ENCODE measurements at places on chromosomes 12 and 14. TPM values are rescaled to one million over a fixed set of nuclear protein-coding genes. Genes with fewer than 3 reads are reported as not detected.

DNA sequence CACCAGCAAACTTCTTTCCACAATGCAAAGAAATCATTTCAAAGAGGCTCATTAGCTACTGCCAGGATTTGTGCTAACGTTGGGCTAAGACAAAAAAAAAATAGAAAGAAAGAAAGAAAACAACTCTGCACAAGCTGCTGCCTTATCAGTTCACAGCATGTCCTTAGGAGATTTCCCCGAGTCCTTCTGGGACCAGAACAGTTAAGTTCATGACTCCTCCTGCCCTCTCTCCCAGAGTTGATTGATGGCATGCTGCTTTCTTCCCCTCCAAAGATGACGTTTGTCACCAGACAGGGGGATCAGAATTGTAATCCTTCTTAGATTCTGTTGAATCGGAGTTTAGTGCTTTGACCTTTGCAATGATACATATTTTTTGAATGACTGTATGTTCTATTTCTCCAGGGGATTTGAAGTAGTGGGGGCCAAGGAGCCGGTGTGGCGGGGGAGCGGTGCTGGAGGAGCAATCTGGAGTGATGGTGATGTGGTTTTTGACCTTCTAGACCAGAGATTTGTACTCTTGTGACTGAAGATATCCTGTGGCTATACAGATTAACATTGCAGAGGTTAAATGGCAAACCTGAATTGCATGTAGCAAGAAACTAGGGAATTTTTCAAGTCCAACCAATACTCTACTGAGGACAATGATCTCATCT, 409.2 kb upstream of the TMPO start:
- no peak for DNase-seq

KLHDC1 gene
- 15.9 TPM for total RNA-seq

OAS2 gene
- 2.0 TPM for total RNA-seq

GRCh38 chr12:11565752-11566151, 83.7 kb upstream of the ETV6 start:
- no peak for DNase-seq

GRCh38 chr12:48176417-48176751, 7.1 kb upstream of the CCDC184 start:
- no peak for DNase-seq

DNA sequence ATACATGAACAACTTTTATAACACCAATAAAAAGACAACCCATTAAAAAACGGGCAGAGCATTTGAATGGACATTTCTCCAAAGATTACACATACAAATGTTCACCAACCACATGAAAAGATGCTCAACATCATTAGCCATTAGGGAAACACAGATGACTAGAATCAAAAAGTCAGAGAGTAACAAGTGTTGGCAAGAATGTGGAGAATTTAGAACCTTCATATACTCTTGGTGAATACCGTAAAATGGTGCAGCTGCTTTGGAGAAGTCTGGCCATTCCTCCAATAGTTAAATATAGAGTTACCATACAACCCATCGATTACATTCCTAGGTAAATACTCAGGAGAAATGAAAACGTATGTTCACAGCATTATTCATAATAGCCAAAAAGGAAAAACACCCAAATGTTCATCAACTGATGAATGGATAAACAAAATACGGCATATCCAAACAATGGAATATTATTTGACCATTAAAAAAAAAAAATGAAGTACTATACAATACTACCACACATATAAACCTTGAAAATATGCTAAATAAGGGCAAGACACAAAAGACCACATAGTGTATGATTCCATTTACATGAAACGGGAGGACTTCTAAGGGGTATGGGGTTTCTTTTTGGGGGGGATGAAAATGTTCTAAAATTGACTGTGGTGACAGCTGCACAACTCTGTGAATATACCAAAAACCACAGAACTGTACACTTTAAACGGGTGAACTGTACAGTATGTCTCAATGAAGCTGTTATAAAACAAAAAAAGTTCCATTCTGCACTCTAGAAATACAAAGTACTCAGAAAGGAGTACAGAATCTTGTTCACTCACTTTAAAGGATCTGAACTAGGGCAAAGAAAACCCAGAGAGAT, 3.2 kb downstream of the CORO1C start:
- DNase-seq = no peak

GRCh38 chr12:39230086-39230485, 212.8 kb downstream of the KIF21A start:
- DNase-seq = no peak

SPIC gene
- 0.16 TPM for total RNA-seq

GRCh38 chr12:55733021-55733555, 4.3 kb upstream of the CD63 start:
- no peak for DNase-seq

- DNase-seq = no peak
Observed at GRCh38 chr12:120998435-120998834, 17.9 kb downstream of the C12orf43 start.

DNA sequence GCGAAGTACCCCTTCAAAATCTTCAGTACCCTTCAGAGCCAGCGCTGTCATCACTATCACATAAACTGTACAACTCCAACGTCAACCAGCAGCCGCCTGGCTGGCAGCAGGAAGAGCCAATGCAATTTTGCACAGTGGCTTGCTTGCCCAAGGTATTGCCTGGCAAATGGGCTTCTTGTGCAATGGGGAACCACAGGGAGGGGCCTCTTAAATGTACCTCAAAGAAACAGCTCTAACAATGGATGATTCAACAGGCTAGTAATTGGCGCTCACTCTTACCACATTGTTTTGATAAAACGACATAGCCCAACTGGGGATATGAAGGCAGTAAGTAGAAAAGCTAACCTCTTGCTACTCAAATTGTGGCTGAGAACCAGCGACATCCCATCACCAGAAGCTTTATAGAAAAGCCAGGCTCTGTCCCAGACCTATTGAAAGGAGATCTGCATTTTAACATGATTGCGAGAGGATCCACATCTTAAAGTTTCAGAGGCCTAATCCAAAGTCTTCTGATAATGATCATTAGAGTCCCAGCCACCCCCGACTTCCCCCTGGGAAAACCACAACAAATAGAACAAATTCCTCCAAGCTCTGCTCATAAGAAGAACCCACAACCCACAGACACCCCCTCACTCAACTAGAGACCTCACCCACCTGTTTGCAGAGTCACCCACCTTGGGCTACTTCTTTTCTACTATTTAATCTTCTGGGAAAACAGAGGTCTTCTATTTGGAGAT, 125.3 kb upstream of the HIF1A start:
- no peak for DNase-seq

IFNG-AS1 gene
- total RNA-seq = not detected

GRCh38 chr12:41548926-41549325, 360.8 kb downstream of the PDZRN4 start:
- DNase-seq = no peak

DNA sequence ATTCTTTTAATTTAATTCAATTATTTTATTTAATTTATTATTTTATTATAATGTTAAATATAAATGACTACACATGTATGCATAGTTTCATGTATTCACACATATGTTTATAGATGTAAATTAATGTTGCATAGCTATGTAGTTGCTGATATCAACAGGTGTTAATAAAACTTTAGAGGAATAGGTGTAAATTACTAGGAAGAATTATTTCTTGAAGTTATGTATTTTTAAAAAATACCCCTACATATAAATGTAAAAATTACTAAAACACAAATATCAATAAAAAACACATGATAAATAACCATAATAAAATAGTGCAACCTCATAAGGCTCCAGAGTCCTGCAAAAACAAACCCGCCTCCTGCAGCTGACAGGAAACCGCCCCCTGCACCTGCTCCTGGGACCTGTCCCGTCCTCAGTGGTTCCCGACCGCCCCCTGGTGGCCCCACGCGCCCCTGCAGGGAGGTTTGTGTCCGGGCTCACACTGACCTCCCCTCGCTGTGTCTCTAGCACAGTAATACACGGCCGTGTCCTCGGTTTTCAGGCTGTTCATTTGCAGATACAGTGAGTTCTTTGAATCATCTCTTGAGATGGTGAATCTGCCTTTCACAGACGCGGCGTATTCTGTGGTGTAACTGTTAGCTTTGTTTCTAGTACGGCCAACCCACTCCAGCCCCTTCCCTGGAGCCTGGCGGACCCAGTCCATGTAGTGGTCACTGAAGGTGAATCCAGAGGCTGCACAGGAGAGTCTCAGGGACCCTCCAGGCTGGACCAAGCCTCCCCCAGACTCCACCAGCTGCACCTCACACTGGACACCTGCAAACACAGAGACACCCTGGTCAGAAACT, 1264.0 kb downstream of the TMEM121 start:
- DNase-seq = no peak

- DNase-seq = no peak
Observed at GRCh38 chr14:60723116-60723906, 840 bp downstream of the SIX4 start.

DNA sequence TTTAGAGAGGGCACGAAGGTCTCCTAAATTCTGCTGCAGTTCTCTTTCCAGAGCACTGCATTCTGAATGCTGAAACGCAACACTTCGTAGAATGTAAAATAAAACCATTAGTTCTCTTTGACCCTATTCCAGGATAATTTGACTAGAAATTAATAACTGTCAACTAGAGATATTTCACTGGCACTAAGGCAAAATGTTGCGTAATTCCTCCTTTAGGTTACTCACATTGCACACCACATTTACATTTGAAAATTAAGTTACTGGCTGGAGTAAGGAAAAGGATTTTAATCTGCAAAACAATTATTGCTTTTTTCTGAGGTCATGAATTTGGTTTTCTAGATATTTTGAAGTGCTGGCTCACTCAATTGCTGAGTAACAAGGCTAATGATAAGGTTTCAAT, 58.0 kb upstream of the TRHDE start:
- no peak for DNase-seq

- no peak for DNase-seq
Observed at GRCh38 chr14:35821564-35822411, 4.3 kb upstream of the BRMS1L start.

CCDC60 gene
- not detected for total RNA-seq

- peak; percentile 85 for DNase-seq
Observed at GRCh38 chr14:71206766-71207371, 299.6 kb downstream of the PCNX1 start.

CIDEB gene
- 3.4 TPM for total RNA-seq

RNASE1 gene
- 9.2 TPM for total RNA-seq

DNA sequence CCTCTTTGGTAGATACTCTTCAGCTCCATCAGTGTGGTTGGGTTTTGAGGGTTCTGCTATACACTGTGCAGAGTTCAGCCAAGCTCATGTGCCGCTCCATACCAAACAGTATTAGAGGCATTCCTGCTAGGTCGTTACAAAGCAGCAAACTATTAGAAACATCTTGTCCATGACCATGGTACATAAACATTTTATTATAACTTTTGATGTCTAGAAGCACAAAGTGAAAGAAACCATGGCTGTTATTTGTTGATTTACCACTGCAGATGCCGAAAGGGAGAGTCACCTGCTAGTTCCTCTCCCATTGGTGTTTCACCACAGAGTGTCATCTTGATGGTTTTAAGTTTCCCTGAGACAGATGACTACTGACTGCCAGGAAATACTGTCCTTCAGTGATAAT, 242.0 kb downstream of the ADAMTS20 start:
- DNase-seq = no peak

- no peak for DNase-seq
Observed at GRCh38 chr12:130063866-130064265, 98.4 kb upstream of the FZD10 start.

DNA sequence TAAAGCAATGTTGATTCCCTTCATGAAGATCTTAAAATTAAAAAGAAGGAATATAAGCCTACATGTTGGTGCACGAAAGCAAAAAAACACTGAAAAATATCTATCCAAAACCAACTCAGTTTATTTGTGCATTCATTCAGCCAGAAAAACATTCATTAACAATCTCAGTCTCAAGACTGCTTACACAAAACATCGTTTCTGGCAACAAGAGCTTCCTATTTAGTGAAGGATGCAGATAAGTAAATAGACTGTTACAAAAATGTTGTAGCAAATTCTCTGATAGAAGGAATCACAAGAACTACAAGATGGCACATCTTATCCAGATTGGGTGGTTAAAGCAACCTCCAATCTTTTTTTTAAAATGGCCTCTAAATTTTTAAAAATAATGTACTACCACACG, 69.7 kb upstream of the DCN start:
- no peak for DNase-seq

ESYT1 gene
- 21.8 TPM for total RNA-seq

GRCh38 chr12:126741536-126742240, 1525.3 kb upstream of the TMEM132C start:
- DNase-seq = no peak

GARIN6 gene
- total RNA-seq = not detected

DNA sequence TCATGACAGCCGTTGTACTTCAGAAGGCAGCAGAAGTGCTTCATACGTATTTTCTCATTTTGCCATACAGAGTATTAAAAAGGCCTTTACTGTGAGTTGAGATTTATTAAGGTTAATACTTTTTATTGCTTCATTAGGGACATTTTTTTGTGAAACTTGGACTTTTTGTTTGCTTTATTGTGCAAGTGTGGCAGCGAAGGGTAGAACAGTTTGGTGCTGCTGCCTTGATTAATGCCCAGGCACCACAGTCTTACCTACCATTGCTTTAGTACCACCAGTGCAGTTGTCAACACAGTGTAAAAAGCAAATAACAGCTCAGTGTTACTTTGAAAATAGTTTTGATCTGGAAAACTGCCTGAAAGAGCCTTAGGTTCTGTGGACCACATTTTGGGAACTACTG, 147.4 kb downstream of the PCNX1 start:
- DNase-seq = no peak

GRCh38 chr12:22002430-22002829, 43.6 kb upstream of the CMAS start:
- no peak for DNase-seq

VWF gene
- total RNA-seq = 9.7 TPM

NUAK1 gene
- total RNA-seq = 40.6 TPM

MSI1 gene
- 7.5 TPM for total RNA-seq

DNA sequence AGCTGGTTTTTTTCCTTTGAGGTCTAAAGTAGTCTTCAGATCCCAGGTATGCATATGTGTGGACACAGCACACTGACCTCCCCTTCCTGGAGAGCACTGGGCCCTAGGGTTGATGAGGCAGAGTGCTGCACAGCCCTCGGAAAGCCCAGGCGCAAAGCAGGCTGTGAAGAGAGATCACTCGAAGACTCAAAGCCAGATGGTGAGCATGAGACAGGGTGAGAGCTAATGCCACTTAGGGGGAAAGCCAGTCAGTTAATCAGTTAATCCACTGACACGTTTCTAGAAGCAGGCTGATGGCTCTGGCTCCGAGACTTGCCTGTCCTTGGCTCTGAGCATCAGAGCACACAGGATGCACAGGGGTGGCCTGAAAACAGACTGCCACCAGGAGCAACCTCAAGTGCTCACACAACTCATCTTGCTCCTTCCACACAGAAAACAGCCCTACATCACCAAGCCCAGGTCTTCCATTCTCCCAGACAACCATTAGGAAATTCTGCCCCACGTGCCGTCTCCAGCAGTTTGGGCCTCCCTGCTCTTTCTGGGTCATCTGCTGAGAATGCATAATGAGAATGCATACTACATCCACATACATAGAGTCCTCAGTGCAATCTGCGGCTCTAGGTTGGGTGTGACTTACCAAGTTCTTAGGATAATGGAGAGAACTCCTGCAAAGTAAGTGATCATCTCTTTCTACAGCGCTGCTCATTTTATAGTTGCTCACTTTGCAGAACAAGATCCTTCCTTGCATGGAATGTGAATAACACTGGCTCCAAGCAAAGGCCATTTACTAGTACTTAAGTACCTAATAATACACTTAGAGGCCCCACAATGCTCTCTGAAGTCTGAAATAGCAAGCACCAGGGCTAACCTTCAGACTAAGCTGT, 12.0 kb downstream of the AQP6 start:
- DNase-seq = no peak

- DNase-seq = no peak
Observed at GRCh38 chr14:66143387-66144112, 342.6 kb upstream of the CCDC196 start.

All from occipital lobe (tissue), 3 donors.